ENCODE measurements at places on chromosomes 11 and 22.

DNA sequence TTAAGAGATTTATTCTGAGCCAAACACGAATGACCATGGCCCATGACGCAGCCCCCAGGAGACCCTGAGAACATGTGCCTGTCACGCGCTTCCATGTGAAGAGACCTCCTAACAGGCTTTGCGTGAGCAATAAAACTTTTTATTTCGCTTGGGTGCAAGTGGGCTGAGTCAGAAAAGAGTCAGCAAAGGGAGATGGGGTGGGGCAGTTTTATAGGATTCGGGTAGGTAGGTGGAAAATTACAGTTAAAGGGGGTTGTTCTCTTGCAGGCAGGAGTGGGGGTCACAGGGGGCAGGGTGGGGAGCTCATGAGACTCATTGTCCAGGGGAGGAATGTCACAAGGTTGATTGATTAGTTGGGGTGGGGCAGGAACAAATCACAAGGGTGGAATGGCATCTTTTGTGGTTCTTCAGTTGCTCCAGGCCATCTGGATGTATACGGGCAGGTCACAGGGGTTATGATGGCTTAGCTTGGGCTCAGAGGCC lies 77.2 kb upstream of the FTH1 start:
- no peak for DNase-seq

GRCh38 chr11:34191578-34191977 lies 86.1 kb downstream of the NAT10 start:
- no peak for DNase-seq

- DNase-seq: no peak
These were observed 213.4 kb upstream of the PITPNB start for GRCh38 chr22:28132466-28132865.

GRCh38 chr11:112599856-112600533 lies 339.3 kb upstream of the PLET1 start:
- no peak for DNase-seq

- no peak for DNase-seq
These were observed 29.1 kb downstream of the ANO1 start for GRCh38 chr11:70107191-70107590.

GRCh38 chr11:133058501-133058900 lies 473.8 kb downstream of the OPCML start:
- DNase-seq: no peak

DNA sequence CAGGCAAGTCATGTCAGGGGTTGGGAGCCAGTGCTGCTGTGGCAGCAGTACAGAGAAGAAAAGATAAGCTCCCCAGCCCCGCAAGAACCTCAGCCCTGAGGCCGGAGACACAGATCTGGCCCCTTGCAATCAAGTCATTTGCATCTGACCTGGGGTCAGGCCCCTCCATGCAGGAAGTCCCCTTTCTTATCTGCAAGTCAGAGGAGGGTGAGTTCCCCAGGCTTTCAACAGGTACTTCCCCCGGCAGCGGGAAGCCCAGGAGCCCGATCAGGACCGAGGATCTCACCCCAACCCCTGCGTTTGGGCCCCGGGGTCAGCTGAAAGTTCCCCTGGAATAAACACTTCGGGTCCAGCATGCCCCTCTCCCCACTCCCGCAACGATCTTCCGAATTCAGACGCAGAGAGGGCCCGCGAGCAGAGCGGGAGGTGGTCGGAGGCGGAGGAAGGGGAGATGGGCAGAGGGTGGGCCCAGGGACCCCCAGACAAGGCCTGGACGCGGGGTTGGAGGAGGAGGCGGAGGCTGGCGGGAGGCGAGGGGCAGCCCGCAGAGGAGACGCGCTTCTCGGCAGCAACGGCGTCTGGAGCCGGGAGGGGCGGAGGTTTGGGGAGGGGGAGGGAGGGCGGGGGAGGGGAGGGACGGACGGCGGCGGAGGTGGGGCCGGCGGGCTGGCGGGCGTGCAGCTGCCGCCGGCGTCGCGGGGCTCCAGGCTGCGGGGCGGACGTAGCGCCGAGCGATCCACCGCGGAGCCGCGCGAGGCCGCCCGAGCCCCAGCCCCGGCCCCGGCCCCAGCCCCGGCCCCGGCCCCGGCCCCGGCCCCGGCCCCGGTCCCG lies at the start of gene TSPAN18:
TSS of gene TSPAN18 (plus strand) at position 680 of the 831 bp plus-strand sequence. CDS start 179,455 bp downstream, outside the sequence.
- DNase-seq: no peak
